ENCODE measurements at places on chromosomes 5 and 9.

GRCh38 chr5:165457859-165458481, 1952.6 kb downstream of the MAT2B start:
- no peak for DNase-seq

DNA sequence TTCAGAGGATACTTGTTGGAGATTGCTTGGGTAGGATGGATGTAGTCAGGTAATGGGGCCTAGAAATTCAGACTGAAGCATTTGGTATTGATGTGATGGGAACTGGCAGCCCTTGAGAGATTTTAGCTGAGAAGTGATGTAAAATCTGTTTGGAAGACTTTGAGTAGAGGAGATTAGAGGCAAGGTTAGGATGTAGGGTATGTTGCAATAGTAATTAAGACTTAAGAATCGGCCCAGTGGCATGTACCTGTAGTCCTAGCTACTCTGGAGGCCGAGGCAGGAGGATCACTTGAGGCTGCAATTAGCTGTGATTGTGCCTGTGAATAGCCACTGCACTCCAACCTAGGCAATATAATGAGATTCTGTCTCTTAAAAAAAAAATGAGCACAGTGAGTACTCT, 6.7 kb downstream of the NSD1 start:
- DNase-seq, result no peak

DNA sequence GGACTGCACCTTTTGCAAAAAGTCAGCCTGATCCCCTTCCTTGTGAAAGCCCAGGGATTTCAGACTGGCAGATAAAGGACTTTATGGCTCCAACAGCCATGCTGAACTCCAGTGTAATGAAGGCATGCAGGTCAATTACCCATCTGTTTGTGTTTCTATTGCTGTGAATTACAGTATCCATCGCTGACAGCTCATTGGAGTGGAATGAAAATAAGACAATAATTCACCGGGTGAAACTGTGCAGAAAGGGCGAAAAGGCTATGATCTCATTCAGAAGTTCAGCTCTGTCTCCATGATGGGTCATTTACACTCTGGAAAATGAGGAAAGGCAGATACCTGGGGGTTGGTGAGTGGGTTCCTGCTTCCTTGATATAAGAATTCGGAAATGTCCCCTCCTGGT, 148.0 kb downstream of the BRINP1 start:
- DNase-seq, result no peak

DNA sequence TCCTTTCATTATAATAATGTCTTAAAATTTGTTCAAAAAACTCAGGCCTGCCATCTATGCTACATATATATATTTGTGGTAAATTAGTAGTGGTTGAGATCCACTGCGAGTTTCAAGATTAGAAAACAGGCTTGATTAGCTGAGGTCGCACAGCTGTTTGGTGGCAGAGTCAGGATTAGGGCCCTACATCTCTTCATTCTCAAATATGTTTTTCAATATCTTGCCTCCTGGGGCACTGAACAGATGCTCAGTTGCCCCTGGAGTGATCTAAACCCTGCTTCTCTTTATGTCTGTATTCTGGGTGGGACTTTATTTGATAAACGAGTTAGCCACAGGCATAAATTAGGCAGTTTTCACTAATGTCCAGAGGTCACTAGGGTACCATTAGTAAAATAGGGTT, 27.8 kb upstream of the CEP120 start:
- DNase-seq, result no peak

GRCh38 chr5:111996574-111996973, 239.6 kb upstream of the NREP start:
- DNase-seq, result no peak

- DNase-seq, result no peak
Measured at GRCh38 chr5:145347026-145347616, 488.0 kb downstream of the PRELID2 start.

GRCh38 chr5:109468288-109468676, 58.5 kb upstream of the PJA2 start:
- DNase-seq, result no peak

DNA sequence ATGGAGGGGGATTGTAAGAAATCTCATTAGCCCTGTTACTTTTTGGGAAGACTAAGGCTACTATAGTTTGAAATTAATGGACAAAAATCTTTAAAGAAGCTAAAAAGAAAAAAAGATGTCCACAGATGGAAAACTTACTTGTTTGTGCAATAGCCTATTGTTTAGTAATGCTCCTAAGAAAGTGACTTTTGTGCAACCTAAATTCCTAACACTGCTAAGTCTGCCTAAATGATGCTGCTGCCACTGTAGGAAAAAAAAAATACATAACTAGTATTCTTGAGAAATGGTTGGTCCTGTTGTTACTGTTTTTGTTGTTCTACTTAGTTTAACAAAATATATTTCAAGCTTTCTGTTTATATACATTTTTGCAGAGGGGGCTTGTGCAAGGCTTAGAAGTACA, 108.2 kb upstream of the NR3C1 start:
- no peak for DNase-seq

DNA sequence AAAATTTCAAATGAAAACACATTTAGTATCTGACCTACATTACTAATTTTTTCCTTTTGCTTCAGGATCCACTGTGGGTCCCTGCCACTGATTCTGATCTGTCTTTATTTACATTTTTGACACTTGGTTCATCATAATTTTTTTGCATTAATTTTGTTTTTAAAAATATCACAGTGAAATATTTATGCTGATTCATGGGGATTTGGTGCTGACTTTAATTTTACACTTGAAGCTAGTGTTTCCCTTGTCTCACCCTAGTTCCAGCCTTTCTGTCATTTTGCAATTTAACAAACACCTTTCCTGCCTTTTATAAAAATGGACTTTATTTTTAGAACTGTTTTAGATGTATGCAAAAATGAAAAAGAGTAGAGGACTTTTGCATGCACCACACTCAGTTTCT, 111.9 kb upstream of the MARCHF11 start:
- DNase-seq, result no peak

- no peak for DNase-seq
Measured at GRCh38 chr9:35313916-35314315, 152.1 kb downstream of the UNC13B start.

DNA sequence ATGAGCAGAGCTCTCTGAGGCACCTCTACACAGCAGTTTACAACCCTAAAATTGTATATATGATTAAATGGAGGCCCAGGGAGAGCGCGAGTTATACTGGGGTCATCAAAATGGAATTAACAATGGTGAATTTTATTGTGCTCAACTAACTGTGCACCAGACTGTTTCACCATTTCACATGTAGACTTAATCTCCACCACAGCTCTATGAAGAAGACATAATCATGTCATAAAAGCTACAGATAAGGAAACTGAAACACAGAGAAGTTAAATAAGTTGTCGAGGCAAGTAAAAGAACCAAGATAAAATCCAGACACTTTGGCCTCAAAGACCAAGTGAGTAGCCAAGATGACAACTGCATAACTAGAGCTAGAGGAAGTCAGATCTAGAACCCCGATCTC, 1.5 kb downstream of the SH3TC2 start:
- no peak for DNase-seq

DNA sequence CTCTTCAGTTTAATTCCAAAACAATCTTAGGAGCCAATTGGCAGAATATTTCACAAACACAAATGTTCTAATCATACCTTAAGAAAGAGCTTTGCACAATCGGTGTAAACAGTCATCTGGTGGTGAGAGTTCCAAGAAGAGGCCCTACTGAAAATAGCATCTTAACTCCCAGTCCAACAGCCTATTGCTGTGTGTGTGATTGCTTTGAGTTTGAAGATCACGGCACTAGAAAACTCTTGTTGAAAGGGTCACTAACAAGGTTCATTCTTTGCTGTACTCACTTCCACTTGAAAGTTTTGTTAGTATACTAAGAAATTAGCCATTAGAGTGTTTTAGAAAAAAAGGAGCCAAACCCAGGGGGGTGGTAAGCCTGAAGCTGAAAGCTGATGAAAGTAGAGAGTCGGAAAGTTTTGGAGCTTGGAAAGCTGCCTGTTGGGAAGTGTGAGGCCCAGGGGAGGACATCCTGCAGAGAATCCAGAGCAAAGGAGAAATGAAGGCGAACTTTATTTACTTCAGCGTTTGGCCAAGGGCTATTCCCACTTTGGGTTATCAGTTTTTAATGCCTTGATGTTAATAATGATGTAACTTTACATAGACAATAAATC, 180.3 kb upstream of the GHR start:
- DNase-seq, result no peak

- DNase-seq, result no peak
Measured at GRCh38 chr5:28234356-28234968, 1196.1 kb upstream of the CDH9 start.

DNA sequence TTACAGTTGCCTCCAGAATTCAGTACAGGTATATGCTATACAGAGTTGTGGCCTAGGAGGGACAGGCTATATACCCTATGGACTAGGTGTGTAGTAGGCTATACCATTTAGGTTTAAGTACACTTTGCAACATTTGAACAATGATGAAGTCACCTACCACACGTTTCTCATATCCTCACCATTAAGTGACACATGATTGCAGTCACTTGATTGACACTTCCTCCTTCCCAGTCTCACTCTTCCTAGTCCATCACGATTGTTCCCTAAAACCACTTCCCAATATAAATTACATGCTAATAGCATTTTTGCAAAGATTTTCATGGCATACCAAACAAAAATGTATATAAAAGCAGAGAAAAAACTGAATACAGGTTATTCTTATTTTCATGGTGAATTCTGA, 312.2 kb downstream of the EPB41L4A start:
- DNase-seq, result no peak

GRCh38 chr9:109320331-109320741, 523 bp downstream of the EPB41L4B start:
- no peak for DNase-seq

GRCh38 chr9:116435706-116436105, 251.4 kb upstream of the TRIM32 start:
- DNase-seq, result no peak

DNA sequence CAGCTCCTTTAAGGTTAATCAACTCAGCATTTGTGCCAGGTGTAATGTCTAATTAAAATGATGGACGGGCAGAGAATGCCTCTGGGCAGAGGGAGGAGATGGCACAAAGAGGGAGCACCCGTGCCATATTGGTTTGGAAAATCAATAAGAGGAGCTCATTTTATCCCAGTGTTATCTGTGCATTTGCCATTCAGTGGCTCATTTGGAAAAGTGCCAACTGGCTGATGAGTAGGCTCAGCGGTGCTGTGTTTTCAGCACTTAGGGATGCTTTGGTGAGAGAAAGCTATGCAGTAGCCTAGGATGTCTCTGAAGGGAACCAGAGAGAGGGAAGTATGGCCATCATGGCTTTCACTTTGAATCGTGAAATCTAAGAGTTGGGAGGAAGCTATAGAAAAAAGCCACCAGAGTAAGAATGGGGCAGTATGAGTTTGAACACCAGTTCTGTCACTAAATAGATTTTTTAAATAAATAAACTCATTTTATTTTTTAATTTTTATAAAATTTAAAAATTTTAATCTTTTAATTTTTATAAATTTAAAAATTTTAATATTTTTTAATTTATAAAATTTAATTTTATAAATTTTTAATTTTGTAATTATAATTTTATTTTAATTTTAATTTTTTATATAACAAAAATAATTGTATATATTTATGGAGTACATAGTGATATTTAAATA, 472.8 kb downstream of the BRINP1 start:
- no peak for DNase-seq

DNA sequence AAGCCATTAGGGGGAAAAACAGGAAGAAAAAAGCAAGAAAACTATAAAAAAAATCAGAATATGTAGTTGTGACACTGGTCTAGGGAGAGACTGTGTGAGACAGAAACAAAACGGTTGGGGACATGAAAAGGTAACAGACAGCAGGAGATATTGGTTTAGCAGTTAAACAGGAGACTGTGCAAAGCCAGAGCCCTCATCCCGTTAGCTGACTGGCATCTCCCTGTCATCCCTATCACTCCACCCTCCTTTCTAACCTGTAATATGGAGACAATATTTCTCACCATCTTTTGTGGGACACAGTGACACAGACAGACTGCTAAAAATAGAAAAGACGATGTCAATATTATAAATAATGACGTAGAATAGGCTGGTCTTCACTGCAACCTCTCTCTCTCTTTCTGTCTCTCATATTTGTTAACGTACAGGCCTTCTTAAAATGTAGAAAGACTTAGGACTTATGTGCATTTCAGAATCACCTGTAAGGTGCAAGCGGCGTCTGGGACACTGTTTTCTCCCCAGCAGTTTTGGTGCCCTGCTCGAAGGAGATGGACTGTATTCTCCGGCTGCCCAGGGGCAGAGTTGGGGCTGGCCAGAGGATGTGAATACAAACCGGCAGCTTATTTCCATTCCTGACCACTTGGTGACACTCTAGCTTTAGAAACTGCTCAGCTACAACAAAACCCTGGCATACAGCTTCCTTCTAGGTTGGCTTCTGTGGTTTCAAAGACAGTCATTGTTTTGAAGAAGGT, 190.6 kb downstream of the MAT2B start:
- no peak for DNase-seq

DNA sequence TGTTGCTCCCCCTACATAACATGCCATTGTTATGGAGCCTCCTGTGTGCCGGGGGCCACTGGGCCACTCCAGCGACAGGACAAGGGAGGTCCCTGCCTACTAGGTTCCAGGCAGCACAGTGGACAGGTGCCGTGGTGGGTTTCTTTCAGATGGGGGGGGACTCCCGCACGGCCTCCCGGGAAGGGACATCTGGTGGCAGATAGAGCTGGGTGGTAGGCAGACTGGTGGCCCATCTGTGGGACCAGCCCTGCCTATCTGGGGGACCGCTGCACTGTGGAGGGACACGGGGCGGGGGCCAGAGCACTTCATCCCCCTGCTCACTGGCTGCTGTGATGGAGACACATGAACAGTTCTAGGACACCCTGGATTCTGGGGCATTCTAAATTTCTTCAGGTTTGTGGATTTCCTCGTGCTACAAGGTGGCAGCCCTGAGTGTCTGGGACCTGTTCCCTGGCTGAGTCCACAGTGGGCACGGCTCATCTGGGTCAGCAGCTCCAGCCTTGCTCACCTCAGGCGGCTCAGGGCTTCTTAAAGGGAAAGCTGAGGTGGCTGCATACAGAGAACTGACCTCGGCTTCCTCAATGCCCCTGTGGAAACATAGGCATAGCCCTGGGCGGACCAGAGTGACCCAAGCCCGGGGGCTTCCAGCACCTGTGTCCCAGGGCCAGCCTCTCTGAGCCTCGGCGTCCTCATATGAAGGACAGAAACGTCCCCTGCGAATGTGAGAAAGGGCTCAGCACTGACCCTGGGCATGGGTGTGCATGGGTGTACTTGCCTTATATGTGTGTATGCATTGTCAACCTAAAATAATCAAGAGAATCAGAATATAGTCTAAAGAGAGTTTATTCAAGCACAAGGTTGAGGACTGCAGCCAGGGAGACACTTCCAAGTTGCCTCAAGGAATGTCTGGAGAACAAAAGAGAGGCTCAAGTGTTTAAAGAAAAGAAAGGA, 22.5 kb downstream of the FGD3 start:
- DNase-seq, result no peak

All from stimulated activated CD4-positive, alpha-beta T cell treated with anti-CD3 and anti-CD28 coated beads, Interleukin-1b, Interleukin-23, amount 100 ng/mL, for 1 hour (primary cell).